ENCODE measurements at places on chromosomes 1 and 21.

GRCh38 chr1:28031173-28031572 is 57.2 kb downstream of the EYA3 start:
- DNase-seq = no peak

DNA sequence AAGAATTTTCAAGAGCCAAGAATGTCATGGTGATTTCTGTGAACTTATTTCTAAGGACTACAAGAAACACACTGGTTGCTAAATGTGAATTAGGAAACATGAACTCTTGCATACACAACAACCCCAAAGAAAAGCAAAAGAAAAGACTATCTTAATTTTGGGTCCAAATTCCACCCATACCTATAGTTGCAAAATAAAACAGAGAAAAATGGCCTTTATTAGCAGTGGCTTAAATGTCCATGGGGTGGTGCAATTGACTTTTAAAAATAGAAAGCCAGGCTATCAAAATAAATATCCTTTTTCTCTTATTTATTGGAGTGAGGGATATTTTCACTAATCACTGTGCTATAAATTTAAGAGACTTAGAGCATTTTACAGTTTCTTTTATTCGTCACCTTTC is 80.9 kb upstream of the DPYD start:
- DNase-seq = no peak

GRCh38 chr1:98143403-98143802 is 222.6 kb upstream of the DPYD start:
- no peak for DNase-seq

- DNase-seq = no peak
These were observed 172.2 kb upstream of the ETV3 start for GRCh38 chr1:157310401-157310800.

GRCh38 chr1:192485692-192486436 is 89.7 kb upstream of the RGS1 start:
- no peak for DNase-seq

GRCh38 chr1:28436211-28436769 is 66.8 kb downstream of the PHACTR4 start:
- DNase-seq = no peak

DNA sequence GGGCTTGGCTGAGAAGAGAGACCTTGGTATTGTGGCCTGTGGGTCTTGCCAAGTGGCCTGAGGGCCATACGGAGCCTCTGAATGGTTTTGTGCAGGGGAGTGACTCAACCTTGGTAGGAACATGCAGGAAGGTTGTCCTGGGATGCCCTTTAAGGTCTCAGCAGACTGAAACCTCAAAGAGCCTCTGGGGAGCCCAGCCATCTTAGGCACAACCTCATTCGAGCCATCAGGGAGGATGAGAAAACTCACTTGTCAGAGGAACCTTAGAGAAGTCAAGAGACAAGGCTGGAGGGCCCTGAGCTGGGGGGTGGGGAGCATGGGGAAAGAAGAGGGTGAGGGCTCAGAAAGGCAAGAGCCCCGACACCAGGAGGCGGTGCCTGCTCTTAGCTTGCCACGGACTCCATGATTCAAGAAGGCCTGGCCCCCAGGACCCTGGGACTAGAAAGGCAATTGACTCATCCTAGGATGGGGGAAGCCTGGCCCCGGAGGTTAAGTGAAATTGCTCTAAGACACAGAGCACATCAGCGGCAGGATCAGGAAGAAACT is 13.0 kb downstream of the IFI6 start:
- DNase-seq = peak; percentile 32

DNA sequence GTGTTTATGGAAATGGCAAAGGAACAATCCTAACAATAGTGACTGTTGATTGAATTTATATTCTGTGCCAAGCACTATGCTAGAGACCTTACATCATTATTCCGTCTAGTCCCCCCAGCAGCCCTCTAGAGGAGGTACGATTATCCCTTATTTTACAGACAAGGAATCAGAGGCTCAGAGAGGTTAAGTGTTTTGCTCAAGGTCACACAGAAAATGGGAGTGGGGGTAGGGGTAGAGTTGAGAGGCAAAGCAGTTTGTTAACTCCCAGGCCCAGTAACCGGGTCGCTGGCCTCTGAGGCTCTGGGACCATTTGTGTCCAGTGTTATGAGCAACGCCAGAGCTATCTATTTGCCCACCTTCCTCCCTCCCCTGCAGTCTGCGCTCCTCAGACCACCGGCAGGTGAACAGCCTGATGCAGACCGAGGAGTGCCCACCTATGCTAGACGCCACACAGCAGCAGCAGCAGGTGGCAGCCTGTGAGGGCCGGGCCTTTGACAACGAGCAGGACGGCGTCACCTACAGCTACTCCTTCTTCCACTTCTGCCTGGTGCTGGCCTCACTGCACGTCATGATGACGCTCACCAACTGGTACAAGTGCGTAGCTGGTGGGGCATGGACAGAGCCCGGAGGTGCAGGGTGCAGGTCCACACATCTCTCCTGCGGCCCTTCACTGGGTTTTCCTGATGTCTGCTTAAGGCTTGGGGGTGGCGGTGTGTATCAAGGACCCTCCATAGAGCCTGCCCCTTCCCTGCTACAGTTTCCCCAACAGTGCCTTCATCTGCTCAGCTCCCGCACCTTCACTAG is 19.8 kb downstream of the SERINC2 start:
- DNase-seq = no peak

GRCh38 chr1:178530037-178530402 is 17.1 kb downstream of the TEX35 start:
- DNase-seq = no peak

DNA sequence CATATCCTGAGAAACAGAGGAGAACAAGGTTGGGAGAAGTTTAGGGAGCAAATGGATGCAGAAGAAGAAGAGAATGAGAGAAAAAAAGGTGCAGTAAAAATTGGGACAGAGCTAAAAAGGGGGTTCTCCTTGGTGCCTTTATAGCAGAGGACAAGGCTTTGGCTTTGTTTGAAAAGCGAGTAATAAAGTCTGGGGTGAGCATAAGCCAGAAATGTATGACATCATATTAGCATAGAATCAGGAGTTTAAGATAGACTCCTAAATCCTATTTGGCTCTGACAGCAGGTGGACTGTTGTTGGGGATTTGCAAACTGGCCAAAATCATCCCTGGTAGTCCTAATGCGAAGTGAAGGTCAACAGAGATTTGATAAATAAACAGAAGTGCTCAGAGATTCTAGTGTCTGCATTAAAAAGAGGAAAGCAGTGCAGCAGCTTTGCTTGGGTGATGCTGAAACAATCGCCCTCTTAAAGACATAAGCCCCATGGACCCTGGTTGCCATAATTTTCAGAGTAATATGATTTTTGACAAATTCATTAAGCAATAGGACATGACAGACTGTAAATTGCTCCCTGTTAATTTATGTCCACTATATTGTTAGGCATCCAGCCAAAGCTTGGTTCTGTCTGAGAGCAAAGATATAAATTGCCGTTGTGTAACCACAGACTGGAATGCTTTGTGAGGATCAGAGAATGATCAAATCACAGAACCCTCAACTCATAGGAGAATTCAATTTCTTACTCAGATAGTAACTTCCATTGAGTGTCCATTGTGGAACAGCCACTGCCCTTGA is 385.0 kb upstream of the NFIA start:
- DNase-seq = no peak

DNA sequence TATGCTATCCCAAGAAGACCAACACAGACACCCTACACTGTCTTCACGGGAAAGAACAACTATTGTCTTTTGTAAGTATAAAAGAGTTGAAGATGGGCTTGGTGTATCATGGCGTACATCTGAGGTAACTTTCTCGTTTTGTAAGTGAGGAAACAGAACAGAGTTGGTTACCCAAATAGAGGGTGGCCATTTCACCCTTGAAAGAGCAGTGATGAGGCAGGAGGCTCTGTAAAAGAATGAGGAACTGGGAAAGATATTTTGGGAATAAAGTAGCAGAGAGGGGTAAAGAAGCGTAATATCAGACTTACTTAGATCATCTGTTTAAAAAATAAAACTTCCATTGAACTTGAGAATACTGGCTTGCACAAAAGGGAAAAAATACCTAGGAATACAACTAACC is 18.9 kb downstream of the FCRL2 start:
- no peak for DNase-seq

GRCh38 chr1:75520862-75521475 is 89.9 kb downstream of the SLC44A5 start:
- no peak for DNase-seq

DNA sequence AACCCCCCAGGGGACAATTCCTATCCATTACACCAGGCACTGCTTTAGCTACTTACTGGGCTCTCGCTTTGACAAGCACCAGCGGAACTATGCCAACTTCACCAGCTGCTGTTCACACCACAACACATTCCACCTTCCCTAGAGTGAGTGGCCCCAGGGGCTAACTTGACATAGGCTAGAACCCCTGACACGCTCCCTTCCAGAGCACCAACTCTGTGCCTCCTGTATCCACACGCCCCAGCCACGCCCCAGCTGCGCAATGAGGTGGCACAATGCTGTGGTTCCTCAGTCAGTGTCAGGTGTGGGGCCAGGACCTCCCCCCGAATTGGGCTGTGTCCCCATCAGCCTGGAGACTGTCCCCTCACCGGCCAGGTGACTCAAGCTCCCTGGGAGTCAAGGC is 11.7 kb upstream of the FGR start:
- DNase-seq = no peak

- DNase-seq = no peak
These were observed 3.8 kb downstream of the AGRN start for GRCh38 chr1:1023700-1024099.

GRCh38 chr1:94231746-94232145 is 5.6 kb downstream of the ARHGAP29 start:
- no peak for DNase-seq

DNA sequence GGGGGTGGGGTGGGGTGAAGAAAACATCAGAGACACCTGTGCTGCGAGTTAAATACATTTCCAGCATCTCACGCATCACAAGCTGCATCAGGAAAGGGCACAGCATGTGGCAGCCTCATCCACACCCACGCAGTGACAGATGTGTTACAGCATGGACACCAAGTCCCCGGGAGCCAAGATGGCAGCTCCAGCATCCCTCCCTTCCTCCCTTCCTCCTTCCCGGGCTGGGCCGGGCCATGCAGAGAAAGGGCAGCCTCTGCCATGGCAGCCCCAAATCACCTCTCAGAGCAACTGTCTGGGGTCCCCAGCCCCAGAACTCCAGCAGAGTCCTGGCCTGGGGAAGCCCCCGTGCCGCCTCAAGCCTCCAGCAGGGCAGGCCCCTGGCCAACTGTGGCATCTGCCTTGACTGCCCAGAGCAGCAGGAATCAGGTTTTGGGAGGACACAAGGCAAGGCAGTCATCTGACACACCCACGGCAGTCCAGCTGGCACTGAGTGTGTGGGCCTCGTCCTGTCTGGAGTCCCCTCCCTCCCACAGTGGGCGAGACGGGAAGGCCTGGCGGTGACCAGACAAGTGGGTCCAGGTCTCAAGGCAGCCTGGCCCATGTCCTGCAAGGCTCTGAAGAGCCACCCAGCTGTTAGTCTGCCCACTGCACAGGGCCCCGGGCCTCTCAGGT is 6.2 kb downstream of the SMIM1 start:
- DNase-seq = no peak

GRCh38 chr1:233328142-233328921 is 808 bp downstream of the MAP3K21 start:
- DNase-seq = peak; percentile 16

- DNase-seq = peak; percentile 57
These were observed 3.7 kb downstream of the SCMH1 start for GRCh38 chr1:41238311-41238988.

DNA sequence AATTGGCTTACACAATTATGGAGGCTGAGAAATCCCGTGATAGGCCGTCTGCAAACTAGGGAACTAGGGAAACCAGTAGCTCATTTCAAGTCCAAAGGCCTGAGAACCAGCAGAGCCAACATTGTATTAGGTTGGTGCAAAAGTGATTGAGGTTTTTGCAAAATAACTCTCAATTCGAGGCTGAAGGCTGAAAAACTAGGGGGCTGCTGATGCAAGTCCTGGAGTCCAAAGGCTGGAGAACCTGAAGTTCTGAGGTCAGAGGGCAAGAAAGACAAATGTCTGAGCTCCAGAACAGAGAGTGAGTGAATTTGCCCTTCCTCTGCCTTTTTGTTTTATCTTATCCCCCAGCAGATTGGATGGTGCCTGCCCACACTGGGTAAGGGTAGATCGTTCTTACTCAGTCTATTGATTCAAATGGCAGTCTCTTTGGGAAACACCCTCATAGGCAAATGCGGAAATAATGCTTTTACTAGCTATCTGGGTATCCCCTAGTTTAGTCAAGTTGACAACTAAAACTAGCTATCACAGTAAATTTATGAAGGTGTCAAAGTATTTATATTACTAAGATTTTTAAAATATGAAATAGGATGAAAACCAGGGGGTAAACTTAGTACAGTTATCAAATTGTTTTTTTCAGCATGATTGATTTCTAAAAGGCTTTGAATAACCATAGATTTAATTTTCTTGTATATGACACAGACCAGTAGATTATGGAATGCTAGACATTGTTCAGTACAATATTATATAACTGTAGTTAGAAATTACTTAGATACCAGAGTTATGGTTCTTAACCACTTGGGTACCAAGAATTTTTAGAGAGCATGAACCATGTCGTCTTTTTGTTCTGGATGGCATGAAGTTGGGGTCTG is 15.4 kb downstream of the RABGAP1L start:
- peak; percentile 74 for DNase-seq

GRCh38 chr1:226444901-226445300 is 37.0 kb upstream of the PARP1 start:
- DNase-seq = peak; percentile 75

GRCh38 chr1:42835422-42835821 is 11.0 kb upstream of the ZNF691 start:
- no peak for DNase-seq

DNA sequence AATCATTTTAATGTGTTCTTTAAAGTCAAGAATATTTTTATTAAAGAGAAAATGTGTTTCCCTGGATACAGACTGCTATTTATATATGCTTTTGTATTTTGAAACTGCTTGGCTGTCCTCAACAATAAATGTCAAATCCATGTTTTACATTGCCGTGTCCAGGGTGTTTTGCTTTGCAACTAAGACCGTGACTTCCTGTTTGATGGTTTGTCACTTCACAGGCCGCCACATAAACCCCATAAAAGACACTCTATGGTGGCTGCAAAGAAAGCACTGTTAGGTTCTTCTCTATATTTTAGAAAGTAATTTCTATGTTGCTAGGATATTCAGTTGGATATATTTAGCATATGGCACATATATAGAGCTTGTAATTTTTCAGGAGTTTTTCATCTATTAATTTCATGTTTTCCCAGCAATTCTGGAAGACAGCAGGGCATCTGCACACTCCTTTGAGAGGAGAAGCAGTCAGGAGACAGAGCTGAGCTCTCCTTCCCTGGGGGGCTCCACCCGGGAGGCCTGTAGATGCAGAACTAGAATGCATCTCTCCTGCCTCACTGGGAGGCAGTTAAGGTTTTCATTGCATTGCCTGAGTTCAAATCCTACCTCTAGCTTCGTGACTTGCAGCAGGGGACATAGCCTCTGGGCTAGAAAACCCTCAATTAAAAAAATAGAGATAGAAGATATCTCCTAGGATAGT is 33.1 kb downstream of the PRDM2 start:
- DNase-seq = peak; percentile 45

GRCh38 chr1:74963120-74963519 is 171.1 kb upstream of the LHX8 start:
- DNase-seq = no peak

GRCh38 chr1:209882286-209882685 is 54.5 kb downstream of the UTP25 start:
- DNase-seq = no peak

Measured in activated CD4-positive, alpha-beta T cell treated with anti-CD3 and anti-CD28 coated beads, Interleukin-2, amount 50 U/mL, for 16 hours (primary cell).